Right ventricle myocardium inferior (tissue), 1 donor: ENCODE measurements at places on chromosomes 7 and 10. TPM values are rescaled to one million over a fixed set of nuclear protein-coding genes. Genes with fewer than 3 reads are reported as not detected.

The OPN1SW gene
- total RNA-seq, result not detected

The NXPH1 gene
- total RNA-seq, result not detected

- DNase-seq, result no peak
Measured at GRCh38 chr7:128215281-128215680, 25.8 kb upstream of the LEP start.

DNA sequence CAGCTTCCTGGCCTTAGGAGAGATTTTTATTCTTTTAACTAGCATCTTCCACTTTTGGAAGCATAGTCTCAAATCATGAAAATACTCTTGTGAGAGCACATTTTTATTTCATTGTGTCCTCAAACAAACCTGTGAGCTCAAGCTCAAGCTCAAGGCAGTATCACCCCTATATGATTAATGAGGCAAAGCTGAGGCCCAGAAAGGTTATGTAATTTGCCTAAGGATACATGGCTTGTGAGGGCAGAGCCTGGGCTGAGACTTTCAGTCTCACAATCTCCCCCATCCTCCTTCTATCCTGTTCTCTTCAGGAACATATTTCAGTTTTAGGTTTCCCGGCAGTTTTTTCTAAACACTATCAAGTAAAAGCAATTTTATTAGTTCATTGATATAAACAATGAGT lies 359.5 kb downstream of the PTEN start:
- DNase-seq, result no peak

- DNase-seq, result no peak
Measured at GRCh38 chr10:6249698-6250097, 47.0 kb downstream of the PFKFB3 start.
